NCI-H510A treated with DMSO at 0.1 percent for 48 hours (cell line): ENCODE measurements at places on chromosomes 11 and 22.

GRCh38 chr22:35064664-35065063, 1.3 kb upstream of the ISX start:
- no peak for DNase-seq

GRCh38 chr11:128251140-128251539, 336.2 kb downstream of the ETS1 start:
- DNase-seq = no peak

GRCh38 chr11:41849250-41849649, 389.8 kb upstream of the LRRC4C start:
- DNase-seq = no peak

GRCh38 chr11:117875382-117876058, 938 bp downstream of the FXYD6 start:
- peak; percentile 29 for DNase-seq

DNA sequence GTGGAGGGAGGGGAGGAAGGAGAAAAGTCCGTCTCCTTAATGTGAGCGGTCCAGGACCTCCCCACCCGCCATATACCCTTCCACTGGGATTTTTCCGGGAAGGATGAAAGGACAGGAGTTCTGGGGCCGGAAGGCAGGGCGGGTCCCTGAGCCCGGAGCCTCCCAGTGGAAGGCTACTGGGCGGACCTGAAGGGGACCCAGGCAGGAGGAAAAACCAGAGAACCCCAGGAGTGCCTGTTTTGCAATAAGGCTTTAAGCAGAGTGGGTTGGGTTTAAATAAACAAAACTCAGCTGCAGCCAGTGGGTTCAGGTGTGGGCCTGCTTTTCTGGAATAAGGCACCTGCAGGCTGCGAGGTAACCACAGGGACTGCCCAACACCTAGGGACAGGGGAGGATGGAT, 1.7 kb upstream of the CELSR1 start:
- no peak for DNase-seq

GRCh38 chr22:27752771-27753170, 48.8 kb downstream of the MN1 start:
- DNase-seq = no peak

DNA sequence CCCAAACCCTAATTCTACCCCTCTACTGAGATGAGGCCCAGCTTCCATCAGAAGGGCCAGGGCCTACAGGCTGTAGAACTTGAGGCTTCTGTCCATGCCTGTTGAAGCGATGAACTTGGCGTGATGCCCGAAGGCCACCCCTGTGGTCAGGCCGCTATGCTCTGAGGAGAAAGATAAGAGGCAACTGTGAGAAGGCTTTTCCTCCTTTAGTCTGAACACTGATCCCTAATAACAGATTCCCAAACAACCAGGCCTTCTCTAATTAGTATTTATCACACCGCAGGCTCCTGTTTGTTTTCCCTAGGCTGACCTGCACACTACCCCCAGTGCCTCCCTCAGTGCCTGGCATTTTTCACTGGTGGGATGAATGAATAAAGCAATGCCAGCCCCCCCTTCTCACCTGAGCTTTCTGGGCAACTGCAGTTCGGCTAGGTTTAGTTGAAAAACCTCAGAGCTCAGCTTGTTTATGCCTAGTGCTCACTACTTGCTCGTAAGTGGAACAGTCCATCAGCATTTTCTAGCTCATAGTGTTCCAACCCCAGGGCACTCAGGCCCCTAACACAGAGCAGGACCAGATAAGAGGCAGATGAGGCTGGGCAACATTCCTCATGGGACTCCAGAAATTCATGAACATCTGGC, 15.2 kb downstream of the PRPF19 start:
- no peak for DNase-seq

- no peak for DNase-seq
Measured at GRCh38 chr11:58485961-58486360, 21.9 kb downstream of the OR5B21 start.

GRCh38 chr11:111975076-111975806, 38.1 kb downstream of the DIXDC1 start:
- DNase-seq = no peak

GRCh38 chr22:47573141-47573540, 810.7 kb downstream of the TBC1D22A start:
- no peak for DNase-seq
